ENCODE measurements at places on chromosomes 4 and X.

GRCh38 chrX:22338740-22339139, 66.0 kb downstream of the CBLL2 start:
- DNase-seq: no peak

GRCh38 chrX:138692591-138692990, 18.9 kb downstream of the FGF13 start:
- no peak for DNase-seq

GRCh38 chr4:3863841-3864741, 97.9 kb downstream of the ADRA2C start:
- DNase-seq: no peak

DNA sequence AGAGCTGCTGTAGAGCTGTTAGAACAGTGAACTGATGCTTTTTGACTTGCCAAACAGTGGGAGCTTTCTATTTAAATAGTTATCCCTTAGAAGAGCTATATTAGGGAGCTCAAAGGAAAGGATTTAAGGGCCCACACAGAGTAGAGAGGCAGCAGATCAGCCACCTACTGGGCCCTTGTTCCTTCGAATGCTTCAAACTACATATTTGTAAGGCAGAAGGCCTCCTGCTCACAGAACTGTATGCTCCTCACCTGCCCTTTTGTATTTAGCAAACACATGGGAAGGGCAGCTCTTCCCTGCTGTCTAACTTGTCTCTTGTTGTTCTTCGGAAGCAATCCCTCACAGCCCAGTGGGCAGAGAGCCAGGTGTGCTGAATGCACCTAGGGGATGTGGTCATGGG, 38.0 kb downstream of the IL1RAPL1 start:
- no peak for DNase-seq

- DNase-seq: no peak
Observed at GRCh38 chr4:106691749-106692148, 323.2 kb upstream of the GIMD1 start.

- DNase-seq: no peak
Observed at GRCh38 chrX:136954930-136955329, 74.4 kb upstream of the RBMX start.

GRCh38 chr4:172546782-172547181, 621.8 kb upstream of the GALNT7 start:
- DNase-seq: no peak

DNA sequence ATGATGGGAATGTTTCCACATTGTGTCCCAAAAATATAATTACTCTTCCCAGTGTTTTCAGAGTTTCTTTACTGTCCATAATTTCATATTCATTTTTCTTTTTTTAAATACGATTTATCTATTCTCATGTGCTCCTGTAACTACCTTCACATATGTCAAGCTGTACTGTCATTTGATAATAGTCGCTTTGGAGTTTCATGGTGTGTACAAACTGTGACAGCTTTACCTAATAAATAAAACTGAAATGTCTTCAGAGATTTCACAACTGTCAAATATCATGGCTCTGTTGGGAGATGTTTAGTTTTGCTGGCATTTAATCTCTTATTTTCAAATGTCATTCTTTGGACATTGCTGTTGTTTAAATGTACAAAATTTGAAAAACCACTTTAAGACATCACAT, 450.2 kb downstream of the TLL1 start:
- DNase-seq: no peak

DNA sequence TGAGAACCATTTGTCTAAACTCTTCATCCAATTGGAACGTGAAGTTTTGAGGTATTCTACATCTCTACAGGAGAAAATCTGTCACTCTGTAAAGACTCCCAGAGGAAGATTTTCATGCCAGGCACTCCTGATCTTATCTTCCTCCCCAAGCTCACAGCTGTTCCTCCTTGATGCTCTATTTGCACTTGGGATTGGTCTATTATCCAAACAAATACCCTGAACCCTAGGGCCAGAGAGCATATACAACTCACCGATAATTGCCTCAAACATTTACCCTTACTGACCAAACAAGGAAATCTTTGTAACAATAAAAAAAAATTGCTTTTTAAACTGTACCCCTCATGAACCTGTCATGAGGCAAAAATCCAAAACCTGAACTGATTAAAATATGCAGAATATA, 372.7 kb downstream of the SH2D1A start:
- DNase-seq: no peak

DNA sequence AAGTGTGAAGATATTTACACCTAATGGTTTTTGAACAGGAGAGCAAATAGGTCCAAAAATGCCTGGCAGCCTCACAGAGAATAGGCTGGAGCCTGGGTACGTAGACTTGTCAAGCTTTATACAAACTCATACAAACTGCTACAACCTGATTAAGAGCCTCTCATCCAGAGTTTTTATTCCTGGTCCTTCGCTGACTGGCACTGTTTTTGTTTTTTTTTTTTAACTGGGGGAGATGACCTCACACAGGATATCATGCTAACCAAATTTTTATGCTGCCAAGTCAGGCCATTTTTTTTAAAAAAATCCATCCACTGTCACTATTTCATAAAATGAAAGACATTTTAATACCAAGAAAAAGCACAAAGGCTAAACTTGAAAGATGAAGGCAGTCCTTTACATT, 1.9 kb downstream of the FAM114A1 start:
- no peak for DNase-seq

DNA sequence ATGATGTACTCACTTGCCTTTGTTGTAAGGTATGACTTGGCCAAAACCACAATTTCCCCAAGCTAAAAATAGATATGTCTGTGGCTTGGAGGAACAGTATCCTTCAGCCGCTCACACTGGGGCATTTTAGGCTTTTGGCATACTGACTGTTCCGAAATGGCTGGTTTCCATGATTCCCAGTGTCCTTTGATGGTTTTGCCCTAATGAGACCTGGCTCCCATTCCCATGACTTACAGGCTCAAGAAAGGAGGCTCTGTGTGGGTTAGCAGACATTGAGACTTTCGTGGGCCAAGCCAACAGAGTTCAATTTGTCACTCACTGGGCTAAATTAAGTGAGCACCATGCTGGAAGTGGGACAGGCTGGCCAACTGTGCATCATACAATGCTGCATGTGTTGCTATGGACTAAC, 150.6 kb downstream of the CEP135 start:
- no peak for DNase-seq

- DNase-seq: no peak
Observed at GRCh38 chrX:48475296-48475695, 703 bp upstream of the FTSJ1 start.

- no peak for DNase-seq
Observed at GRCh38 chrX:129632443-129632842, 22.3 kb downstream of the APLN start.

DNA sequence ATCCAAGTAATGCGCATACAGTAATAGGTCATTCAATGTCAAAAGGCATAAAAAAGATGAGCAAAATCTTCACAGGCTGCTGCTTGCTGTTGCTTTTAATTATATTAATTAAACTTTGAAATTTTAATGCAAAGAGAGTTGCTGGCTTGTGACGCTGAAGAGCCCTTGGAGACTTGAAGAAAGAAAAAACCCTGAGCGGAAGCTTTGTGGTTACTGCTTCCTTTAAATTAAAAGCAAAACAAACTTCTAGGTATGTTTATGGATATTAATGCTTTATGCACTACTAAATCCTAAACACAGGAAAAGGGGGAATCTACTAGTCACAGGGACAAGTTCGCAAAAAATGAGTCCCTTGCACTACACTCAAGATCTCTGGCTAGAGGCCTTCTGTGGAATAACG, 166.7 kb downstream of the ANTXR2 start:
- no peak for DNase-seq

- DNase-seq: no peak
Observed at GRCh38 chrX:139287155-139287924, 243.2 kb upstream of the F9 start.

- no peak for DNase-seq
Observed at GRCh38 chr4:118086344-118086743, 52.1 kb downstream of the NDST3 start.

DNA sequence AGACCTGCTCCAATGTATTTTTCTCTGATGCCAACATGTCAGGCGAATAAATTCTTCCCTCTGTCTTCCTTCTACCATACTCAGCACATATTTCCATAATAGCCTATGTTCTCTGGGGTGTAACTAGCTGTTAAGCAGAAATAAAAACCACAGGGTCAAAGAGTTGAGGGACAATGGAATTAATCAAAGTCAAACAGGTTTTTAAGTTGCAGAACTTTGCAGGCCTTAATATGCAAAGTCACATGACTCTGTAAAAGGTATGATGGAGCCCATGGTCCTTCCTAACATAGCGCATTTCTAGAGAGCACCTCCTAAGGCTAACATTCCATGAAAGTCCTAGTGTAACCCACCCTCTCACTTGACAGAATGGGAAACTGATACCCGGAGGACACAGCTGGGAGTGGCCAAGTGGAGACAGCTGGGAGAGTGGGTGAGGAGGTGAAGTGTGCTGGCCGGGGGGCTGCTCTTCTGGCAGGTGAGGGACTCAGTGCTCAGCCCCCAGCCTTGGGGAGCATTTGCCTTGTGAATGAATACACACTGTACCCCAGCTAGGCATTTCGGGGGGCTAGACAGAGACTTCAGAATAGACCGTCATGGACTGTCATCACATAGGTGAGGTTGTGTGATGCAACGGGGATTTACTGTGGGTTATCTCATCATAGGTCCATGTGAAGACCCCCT, 8.4 kb upstream of the SORCS2 start:
- no peak for DNase-seq

GRCh38 chr4:146842876-146843275, 102.8 kb downstream of the TTC29 start:
- no peak for DNase-seq

- DNase-seq: no peak
Observed at GRCh38 chr4:25790024-25790423, 72.8 kb downstream of the SEL1L3 start.

- no peak for DNase-seq
Observed at GRCh38 chr4:8297691-8298485, 28.3 kb downstream of the HTRA3 start.

GRCh38 chrX:50635162-50635561, 164.5 kb upstream of the DGKK start:
- no peak for DNase-seq

- no peak for DNase-seq
Observed at GRCh38 chr4:87144356-87144755, 76.1 kb downstream of the KLHL8 start.

Measured in CD4-positive, alpha-beta T cell treated with Interferon gamma for 1 hour (primary cell).